ENCODE measurements at places on chromosomes 3 and 15.

DNA sequence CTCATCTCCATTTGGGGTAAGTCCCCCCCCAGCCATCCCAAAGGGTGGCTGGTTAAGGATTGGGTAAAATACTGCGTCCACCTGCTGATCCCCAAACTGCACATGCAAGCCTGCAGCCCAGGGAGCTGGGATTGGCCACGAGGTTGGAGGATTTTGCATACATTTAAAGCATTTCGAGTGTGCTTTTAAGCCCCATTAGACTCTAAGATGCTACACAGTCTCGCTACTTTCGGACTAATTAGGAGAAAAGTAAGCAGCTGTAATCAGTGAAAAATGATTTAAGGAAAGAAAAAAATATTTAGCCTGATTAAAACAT is 23.9 kb downstream of the SLC6A6 start:
- no peak for DNase-seq

DNA sequence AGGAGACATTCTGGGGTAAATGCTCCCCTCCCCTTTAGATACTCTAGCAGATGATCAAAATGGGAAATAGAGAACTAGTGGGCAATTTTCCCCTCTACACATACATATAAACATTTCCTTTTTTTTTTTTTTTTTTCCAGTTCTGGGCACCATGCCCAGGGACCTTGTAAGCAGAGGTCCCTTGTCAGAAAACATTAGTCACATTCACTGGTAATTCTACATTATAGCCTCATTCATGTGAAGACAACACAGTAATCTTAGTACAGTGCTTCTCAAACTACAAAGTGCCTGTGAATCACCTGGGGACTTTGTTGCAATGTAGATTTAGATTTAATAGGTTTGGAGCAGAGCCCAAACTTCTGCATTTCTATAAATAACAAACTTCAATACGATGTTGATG is 60.1 kb upstream of the ACTC1 start:
- DNase-seq, result no peak

DNA sequence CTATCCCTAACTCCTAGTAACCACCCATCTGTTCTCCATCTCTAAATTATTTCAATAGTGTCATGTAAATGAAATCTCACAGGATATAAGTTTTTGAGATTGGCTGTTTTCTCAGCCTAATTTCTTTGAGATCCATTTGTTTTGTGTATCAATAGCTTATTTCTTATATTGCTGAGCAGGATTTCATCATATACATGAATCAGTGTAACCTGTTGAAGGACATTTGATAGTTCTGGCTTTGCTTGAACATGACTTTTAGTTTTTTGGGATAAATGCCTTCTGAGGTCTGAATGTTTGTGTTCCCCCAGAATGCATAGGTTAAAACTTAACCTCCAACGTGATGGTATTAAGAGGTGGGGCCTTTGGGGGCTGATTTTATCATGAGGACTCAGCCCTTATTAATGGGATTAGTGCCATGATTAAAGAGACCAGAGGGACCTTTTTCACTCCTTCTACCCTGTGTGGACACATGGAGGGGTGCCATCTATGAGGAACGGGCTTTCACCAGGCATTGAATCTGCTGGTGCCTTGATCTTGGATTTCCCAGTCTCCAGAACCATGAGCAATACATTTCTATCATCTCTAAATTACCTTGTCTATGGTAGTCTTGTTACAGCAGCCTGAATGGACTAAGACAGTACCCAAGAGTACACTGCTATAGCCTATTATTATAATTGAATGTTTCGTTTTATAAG is 118.3 kb downstream of the FNDC3B start:
- DNase-seq, result no peak

DNA sequence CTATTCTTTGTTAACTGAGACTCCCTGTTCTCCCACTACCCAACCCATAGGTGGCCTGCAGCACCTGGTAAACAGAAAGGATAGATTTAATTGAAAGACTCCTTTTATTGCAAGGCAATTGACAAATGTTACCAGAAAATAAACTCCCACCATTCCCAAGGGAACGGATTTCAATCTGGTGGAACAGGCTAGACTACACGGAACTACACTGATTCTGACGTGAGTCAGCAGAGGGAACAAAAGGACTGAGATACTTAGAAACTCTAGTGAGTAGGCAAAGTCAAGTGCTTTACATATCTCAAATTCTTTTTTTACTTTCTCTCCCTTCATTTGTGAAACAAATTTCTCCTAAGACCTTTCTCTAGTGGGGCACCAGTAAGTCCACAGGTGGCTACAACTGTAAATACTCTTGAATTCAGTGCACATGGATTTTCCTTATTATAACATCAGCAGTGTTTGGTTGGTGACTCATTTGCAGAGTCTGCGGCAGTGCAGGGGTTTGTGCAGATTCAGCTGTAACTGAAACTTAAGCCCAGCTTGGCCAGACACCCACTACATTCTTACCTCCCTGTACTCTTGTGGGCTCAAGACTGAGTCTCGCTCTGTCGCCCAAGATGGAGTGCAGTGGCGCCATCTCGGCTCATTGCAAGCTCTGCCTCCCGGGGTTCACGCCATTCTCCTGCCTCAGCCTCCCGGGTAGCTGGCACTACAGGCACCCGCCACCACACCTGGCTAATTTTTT is 34.3 kb upstream of the PLSCR2 start:
- DNase-seq, result no peak

DNA sequence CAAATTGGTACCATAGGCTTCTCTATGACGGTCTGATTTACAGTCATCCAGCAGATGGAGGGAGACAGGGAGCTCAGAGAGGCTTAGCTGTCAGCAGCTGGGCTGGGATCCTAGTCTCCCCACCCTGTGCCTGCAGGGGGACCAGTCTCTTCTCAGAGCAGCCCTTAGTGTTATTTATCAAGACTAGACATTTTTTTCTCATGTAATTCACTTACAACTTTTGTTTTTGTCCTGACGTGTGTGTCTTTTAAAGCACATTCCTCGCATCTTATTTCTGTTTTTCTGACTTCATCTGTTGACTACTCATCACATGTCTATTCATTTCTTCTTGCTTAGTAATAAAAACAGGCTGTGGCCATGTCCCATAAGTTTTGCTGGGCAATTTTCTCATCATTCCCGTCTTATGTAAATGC is 116.1 kb downstream of the KLF13 start:
- DNase-seq, result no peak

GRCh38 chr3:172145031-172145686 is 105.8 kb downstream of the FNDC3B start:
- DNase-seq, result no peak

- no peak for DNase-seq
Observed at GRCh38 chr3:153431076-153431475, 269.1 kb downstream of the RAP2B start.

DNA sequence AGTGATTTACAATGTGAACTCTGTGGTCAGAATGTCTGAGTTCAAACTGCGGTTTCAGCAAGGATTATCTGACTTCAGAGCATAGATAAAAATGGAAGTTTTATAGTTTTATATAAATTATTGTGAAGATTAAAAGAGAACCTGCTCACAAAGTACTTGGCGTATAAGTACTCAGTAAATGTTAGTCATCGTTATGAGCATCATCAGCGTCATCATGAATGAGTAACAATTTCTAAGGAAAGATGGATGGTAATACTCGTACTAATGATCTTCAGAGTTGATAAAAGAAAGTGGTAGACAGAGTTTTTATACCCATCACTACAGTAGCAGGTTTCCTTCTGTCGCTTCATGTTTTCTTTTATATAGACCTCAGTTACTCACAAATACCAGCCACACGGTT is 341.8 kb downstream of the RAP2B start:
- DNase-seq, result no peak

- no peak for DNase-seq
Observed at GRCh38 chr3:2036076-2036475, 62.6 kb upstream of the CNTN4 start.

GRCh38 chr3:170734043-170734734 is 135.8 kb downstream of the RPL22L1 start:
- no peak for DNase-seq

- no peak for DNase-seq
Observed at GRCh38 chr3:16534640-16535262, 21.3 kb upstream of the RFTN1 start.

- no peak for DNase-seq
Observed at GRCh38 chr3:107734317-107734716, 211.6 kb downstream of the BBX start.

- no peak for DNase-seq
Observed at GRCh38 chr3:38567498-38567897, 71.4 kb downstream of the EXOG start.

- no peak for DNase-seq
Observed at GRCh38 chr3:126284258-126284904, 72.8 kb downstream of the KLF15 start.

DNA sequence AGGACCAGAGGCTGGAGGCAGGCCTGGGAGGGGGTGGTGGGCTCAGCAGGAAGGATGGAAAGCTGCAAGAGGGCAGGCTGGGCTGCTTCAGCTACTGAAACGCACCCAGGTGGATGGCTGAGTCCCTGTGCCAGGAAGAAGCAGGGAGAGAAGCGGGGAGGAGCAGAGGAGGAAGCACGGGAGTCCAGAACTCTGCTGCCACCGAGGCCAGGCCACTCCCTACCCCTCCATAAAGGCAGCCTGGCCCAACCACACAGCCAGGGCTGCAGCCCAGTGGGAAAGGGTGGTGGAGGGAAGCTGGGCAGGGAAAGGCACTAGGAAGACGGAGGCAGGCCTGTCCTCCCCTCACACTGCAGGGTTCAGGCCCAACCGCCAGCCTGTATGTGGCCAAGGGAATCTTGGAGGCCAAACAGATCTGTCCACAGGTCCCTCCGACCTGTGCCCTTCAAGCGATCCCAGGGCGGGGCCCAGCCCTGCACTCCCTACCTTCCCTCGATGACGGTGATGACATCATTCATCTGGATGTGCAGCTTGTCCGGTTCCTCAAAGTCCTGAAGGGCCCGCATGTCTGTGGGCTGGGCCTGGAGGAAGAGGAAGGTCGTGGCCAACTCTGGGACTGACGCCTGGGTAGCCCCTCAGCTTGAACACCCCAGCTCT is 30.5 kb downstream of the TNK2 start:
- DNase-seq, result no peak

- no peak for DNase-seq
Observed at GRCh38 chr3:95237783-95238182, 1174.9 kb downstream of the NSUN3 start.

GRCh38 chr3:132972333-132972732 is 65.9 kb upstream of the TMEM108 start:
- no peak for DNase-seq

DNA sequence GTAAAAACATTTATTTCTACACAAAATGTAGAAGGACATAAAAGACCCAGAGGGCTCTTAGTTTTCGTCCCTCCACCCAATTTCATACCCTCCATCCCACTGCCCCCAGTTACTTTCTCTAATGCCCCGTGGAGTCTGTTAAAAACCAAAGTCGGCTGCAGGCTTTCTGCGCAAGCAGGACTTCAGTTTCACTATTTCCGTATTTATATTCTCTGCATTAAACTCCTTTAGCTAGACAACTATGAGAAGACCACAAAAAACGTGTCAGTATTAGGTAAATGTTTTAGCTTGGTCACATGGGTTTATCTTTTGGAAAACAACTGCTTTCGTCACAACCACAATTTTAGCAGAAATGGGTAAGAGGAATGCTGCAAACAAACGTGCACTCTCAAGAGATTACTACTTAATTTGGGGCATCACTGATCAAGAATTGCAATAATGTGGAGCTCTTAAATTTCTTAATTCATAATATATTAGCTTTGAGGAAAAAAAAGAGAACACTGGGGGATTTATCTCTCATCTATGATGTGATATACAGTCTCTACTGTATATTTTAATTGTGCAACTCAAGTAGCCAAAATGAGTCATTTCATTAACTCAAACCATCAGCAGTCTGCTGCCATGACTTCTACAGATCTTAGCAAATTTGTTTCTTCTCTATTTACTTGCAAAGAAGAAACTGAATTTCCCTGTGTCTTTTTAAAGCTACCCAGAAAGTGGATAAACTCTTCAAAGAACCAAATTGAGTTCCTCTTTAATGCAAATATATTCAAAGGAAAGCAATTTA is 740 bp upstream of the NSMCE3 start:
- DNase-seq, result peak; percentile 15

GRCh38 chr3:191123231-191123630 is 75.8 kb upstream of the OSTN start:
- no peak for DNase-seq

- DNase-seq, result no peak
Observed at GRCh38 chr3:117286488-117286887, 576.9 kb downstream of the TUSC7 start.

DNA sequence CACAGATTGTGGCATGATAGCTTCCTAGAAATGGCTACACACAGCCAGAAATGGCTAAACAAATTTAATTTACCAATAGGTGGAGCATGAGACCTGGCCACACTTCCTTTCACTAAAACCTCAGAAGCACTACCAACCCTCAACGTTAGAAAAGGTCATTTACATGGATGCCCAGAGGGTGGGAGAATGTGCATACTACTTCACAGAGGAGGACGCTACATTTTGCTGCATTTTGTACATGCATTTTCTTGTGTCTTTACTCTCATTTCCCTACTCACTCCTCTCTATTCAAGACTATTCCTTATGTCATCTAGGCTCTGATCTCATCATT is 40.1 kb downstream of the C2CD4B start:
- no peak for DNase-seq

DNA sequence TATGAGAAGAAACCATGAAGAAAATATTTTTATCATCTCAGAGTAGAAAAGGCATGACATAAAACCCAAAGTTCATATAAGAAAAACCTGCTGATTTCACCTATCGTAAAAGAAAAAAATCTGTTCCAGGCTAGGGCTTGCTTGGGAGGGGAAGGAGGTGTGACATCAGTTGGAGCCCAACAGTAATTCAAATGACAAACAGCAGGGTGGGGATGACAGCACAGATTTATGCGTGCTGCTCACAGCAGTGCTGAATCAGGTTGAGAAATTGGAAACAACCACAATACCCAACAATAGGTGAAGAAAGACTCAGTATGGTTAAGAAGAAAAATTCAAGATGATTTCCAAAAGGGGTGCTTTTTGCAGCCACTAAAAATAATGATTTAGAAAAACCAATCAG is 172.4 kb downstream of the PDE8A start:
- DNase-seq, result no peak

GRCh38 chr3:110470310-110470709 is 601.3 kb upstream of the NECTIN3 start:
- no peak for DNase-seq

- DNase-seq, result no peak
Observed at GRCh38 chr3:45208586-45208985, 17.5 kb downstream of the TMEM158 start.

GRCh38 chr3:79898907-79899306 is 131.1 kb upstream of the ROBO1 start:
- DNase-seq, result no peak

DNA sequence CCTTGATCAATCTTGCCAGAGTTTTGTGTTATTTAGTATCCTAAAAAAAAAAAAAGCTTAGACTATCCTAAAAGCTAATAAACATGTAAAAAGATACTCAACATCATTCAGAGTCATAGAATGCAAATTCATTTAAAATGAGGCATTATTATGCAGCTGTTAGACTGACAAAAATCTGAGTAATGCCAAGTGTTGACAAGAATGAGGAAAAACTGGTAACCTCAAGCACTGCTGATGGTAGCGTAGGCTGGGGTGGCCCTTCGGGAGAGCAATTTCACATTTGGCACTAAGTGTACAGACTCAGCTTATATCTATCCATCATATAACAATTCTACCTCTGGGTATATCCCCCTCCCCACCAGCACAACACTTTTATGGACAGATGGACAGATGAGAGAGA is 280.4 kb downstream of the RAP2B start:
- DNase-seq, result no peak

All from activated CD4-positive, alpha-beta T cell treated with anti-CD3 and anti-CD28 coated beads, Interleukin-2, amount 50 U/mL, for 1 hour (primary cell).